Stomach (tissue), 19 donors: ENCODE measurements at places on chromosomes 5 and 9.

DNA sequence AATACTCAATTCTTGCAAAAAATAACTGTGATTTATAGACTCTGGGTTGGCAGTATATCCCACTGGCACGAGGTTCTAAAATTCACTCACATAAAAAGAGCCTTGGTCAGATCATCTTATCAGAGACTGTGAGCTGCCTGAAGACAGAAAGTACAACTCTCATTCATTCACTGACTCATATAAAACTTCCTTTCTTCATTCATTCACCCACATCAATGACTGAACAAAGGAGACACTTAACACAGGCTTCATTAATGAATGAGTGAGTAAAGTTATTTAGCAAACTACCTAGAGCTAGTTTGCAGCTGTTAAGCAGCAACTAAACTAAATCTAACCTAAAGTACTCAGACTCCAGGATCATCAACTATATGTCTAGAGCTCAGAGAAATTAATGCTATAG is 214.7 kb downstream of the DENND1A start:
- DNase-seq: no peak
- no peaks in the 10 kb centered on the region for H3K27me3 ChIP-seq
- no peaks in the 10 kb centered on the region for H3K36me3 ChIP-seq

DNA sequence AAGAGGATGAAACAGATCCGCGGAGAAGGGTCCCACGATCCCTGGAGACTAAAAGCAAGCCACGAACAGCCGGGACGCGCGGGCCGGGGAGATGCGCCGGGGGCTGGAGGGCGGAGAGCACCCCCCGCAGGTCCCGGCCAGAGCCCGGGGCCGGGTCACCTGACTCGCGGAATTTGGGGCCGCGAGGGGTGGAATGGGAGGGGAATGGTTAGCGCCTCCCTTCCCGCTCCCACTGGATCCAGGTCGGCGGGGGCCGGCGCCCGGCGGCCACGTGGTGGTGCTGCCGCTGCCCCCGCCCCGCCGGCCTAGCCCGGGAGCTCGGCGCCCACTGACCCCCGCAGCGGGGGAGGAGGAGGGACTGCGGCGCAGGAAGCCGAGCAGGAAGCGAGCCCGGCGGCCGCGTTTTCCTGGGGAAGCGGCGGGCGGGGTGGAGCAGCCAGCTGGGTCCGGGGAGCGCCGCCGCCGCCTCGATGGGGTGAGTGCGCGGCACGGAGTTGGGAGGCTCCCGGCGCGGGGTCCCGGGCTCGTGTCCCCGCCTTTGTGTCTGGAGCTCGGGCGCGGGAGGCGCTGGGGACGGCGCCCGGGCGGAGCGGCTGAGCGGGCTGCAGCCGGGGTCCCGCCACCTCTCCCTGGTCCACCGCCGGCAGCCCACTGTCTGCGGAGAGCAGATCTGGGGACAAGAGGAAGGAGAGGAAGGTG is at the start of gene RAI14:
RAI14 (plus strand) TSS at position 328 of the 699 bp plus-strand sequence. CDS start 30,592 bp downstream, outside the sequence.
- peaks cover 13% of the 10 kb centered on the region for H3K27me3 ChIP-seq
- peak within 1 kb of the TSS; percentile 89 for H3K4me3 ChIP-seq
- peak within 1 kb of the TSS; percentile 97 for H3K27ac ChIP-seq
- DNase-seq: peak; percentile 83
- no peaks in the 10 kb centered on the region for H3K36me3 ChIP-seq

DNA sequence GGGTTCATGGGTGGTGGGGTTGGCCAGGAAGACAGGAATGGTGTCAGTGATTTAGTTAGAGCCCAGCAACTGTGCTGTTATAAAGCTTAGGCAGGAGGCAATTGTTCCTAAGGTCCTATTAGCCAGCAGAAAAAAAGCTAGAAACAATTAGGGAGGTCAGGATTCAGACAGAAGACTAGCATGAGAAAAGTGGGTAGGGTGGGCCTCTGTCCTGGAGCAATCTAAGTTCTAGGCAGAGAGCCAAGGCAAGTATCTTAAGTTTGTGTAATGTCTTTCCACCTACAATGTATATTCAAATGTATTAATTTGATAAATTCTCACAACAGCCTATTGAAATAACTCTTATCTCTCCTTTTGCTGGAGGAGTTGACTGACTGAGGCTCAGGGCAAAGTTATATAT is 6.1 kb upstream of the ZFAND5 start:
- no peak overlapping the region for H3K4me3 ChIP-seq
- no peaks in the 10 kb centered on the region for H3K27me3 ChIP-seq
- no peak overlapping the region for H3K27ac ChIP-seq
- no peaks in the 10 kb centered on the region for H3K36me3 ChIP-seq
- DNase-seq: peak; percentile 45

GRCh38 chr9:92483627-92484545 is 1.6 kb upstream of the ASPN start:
- peak overlapping the region; percentile 82 for H3K27ac ChIP-seq
- no peaks in the 10 kb centered on the region for H3K27me3 ChIP-seq
- H3K4me3 ChIP-seq: no peak overlapping the region
- no peaks in the 10 kb centered on the region for H3K36me3 ChIP-seq
- no peaks in the 10 kb centered on the region for H3K4me1 ChIP-seq
- DNase-seq: peak; percentile 41

DNA sequence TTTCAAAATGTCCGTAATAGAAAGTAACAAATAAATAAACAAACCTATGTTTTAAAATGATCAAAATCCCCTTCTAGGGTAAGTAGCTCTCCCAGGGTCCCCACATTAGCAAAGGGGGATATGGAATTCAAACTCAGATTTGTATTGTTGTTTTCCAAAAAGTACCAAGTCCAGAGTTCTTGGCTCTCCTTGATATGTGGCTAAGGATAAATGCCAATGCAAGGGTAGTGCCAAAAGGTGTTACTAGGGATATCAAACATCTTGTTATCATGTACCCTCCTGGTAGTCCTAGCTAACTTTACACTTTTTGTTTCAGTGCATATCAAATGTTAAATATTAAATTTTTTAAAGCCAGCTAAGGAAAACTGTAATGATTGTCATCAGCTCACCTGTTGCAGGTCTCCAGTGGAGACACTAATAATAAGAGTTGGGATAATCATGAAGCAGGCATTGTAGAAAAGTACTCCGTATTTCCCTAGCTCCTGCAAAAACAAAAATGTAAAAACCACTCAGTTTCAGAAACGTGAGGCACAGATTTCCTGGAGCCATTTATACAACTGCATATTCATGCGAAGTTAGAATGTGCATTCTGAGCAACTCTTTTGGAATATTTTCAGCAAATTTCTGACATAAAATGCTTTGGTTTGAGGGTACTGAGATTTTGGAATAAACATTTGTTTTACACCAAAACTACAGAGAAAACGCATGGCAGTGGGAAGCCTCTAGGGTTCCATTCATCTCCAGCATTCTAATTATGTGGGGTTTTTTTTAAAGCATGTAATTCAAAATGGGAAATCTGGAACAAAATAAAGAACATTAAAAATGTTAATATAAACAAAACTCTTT is 39.8 kb downstream of the SLC35D2 start:
- peaks cover 6% of the 10 kb centered on the region for H3K36me3 ChIP-seq
- peaks cover 23% of the 10 kb centered on the region for H3K4me1 ChIP-seq
- peak overlapping the region; percentile 49 for H3K27ac ChIP-seq
- no peak overlapping the region for H3K4me3 ChIP-seq
- no peaks in the 10 kb centered on the region for H3K27me3 ChIP-seq

DNA sequence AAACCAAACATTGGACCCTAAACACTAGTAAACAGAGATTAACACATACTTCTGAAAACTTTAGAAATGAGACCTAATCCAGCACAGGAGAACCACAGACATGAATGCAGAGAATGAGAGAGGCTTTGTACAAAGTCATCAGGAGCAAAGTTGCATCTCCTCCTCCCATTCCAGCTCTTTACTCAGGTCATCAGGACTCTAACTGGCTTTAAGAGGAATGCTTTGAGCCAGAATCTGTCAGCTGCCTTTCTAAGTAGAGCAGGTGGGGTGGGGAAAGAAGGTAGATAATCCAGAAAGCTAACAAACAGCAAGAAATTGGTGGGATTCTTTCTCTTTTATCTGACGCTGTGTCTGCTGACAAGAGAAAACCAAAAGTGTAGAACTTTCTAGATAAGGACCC is 582.7 kb upstream of the DMAC1 start:
- no peaks in the 10 kb centered on the region for H3K36me3 ChIP-seq
- H3K27me3 ChIP-seq: no peaks in the 10 kb centered on the region
- H3K27ac ChIP-seq: no peak overlapping the region

DNA sequence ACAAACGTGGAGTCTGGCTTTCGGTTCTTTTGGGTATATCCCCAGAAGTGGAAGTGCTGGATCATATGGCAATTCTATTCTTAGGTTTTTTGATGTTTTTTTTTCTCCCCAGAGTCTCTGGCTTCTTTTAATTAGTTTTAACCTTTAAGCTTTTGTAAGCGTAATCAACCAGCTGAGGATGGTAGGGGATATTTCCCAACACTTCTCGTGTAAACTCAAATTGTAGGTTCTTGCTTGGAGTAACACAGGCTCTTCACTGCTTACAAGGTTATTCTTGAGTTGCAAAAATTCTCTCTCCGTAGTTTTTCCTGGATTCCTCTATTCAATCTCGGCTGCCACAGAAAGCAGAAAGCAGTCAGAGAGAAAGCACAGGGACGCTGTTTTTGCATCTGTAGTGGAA is 11.9 kb downstream of the LAMC3 start:
- H3K27me3 ChIP-seq: peaks cover 59% of the 10 kb centered on the region
- DNase-seq: no peak
- no peaks in the 10 kb centered on the region for H3K4me1 ChIP-seq
- H3K36me3 ChIP-seq: no peaks in the 10 kb centered on the region
- no peak overlapping the region for H3K4me3 ChIP-seq
- no peak overlapping the region for H3K27ac ChIP-seq

DNA sequence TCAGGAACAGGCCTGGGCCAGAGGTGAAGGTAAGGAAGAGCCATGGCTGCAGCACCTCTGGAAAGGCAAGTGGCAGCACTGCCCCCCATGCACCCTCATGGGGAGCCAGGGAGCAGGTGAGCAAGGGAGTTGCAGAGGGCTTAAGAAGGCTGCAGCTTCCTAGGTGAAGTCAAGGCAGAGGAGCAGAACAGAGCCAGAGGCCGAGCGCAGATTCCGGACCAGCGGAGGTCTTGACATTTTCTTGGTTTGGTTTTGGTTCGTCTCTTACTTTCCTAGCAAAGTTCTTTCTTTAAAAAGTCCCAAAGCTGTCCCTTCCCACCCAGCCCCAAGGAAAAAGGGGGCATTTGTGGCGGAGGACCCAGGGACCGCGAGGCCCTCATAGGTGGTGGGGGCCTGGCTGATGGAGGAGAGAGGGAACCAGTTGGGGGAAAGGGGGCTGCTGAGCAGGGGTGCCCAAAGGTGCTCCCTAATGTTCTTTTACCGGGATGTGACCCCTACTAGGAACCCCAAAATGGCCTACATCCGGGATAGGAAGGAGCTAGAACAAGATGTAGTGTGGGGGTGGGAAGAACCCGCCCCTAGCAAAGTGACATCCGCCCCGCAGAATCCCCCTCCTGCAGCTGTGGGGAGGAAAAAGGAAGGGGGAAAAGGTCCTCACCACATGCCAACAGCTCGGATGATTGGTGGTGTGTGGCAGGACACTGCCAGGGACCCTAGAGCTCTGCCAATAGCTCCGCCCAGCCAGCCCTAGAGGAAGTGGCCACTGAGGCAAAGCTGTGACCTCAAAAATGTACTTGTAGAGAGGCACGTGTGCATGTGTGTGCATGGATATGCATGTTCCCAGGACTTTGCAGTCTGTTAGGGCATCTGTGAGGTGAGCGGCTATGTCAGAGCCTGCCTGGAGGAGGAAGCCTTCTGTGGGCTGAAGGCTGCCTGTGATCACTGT is 914 bp upstream of the CD72 start:
- H3K27me3 ChIP-seq: peaks cover 26% of the 10 kb centered on the region
- H3K4me1 ChIP-seq: peaks cover 22% of the 10 kb centered on the region
- no peaks in the 10 kb centered on the region for H3K36me3 ChIP-seq
- H3K4me3 ChIP-seq: no peak overlapping the region

DNA sequence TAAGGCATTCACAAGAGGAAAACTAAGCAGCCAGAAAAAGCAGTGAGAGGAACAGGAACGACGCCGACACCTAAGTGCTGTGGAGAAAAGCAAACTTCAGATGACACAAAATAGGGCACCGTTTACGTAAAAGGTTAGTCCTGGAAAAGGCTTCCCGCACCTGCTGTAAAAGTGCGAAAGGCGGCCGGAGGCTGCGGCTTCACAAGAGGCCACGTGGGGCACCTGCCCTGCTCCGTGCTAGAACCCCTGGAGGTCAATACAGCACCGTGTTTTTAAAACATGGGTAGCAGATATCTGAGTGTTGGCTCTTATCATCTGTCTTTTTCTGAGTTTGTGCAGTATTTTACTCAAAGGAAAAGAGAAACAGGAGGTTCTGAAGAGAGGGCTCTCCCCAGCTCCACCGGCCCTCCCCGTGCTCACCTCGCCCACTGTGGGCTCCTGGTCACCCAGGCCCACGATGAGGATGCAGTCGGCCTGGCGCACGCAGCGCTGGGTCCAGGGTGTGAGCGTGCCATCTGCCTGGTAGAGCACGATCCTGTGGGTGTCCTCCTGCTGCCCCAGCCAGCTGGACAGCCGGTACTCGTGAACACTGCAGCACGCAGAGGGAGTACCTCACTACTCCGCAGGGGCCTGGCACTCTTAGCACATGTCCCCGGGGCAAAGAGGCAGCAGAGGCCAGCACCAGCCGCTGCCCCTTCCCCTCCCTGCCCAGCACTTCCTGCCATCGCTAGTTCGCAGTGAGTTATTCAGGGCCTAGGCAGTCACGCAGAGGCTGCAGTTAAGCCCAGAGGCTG is 21.0 kb upstream of the NSMF start:
- no peak overlapping the region for H3K4me3 ChIP-seq
- H3K4me1 ChIP-seq: peaks cover 9% of the 10 kb centered on the region
- DNase-seq: no peak
